Upper lobe of left lung (tissue), 6 donors: ENCODE measurements at places on chromosomes 4 and X. TPM values are rescaled to one million over a fixed set of nuclear protein-coding genes. Genes with fewer than 3 reads are reported as not detected.

DMRTC1 gene
- not detected for total RNA-seq

NCBP2L gene
- 0.33 TPM for total RNA-seq

- no peak overlapping the region for H3K4me3 ChIP-seq
- no peak overlapping the region for H3K27ac ChIP-seq
- no peaks in the 10 kb centered on the region for H3K4me1 ChIP-seq
- no peaks in the 10 kb centered on the region for H3K27me3 ChIP-seq
These were observed 53.8 kb downstream of the RNF150 start for GRCh38 chr4:141079393-141079930.

PLAC8 gene
- total RNA-seq: 98.6 TPM

DCAF12L2 gene
- not detected for total RNA-seq
